ENCODE measurements at places on chromosomes 12 and 14. TPM values are rescaled to one million over a fixed set of nuclear protein-coding genes. Genes with fewer than 3 reads are reported as not detected.

- DNase-seq, result no peak
Observed at GRCh38 chr12:93166541-93167307, 211.0 kb upstream of the NUDT4 start.

DNA sequence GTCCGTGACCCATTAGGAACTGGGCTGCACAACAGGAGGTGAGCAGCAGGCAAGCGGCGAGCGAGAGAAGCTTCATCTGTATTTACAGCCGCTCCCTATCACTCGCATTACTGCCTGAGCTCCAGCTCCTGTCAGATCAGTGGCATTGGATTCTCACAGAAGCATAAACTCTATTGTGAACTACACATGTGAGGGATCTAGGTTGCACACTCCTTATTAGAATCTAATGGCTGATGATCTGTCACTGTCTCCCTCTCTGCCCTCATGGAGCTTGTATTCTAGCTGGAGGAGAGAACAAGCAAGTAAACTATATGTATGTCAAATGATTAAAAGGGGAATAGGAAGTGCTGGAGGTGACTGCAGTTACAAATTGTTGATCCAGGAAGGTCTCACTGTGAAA lies 479.1 kb downstream of the EGLN3 start:
- DNase-seq, result no peak

DNA sequence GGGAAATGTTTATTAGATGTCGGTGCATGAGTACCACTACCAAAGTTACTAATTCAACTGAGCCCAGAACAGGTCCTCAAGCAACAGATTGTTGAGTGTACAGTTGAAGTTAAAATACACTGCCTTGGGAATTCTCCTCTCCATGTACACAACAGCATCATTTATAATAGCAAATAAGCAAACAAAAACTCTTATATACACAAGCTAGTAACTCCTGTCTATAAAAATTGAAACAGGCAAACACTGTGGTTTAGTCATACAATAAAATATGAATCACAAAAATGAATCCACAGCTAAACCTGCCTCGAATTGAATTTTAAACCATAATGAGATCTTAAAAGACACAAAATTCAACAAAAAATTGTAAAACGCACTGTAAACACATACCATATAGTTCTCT lies 681.1 kb downstream of the C12orf50 start:
- no peak for DNase-seq

- DNase-seq, result no peak
Observed at GRCh38 chr12:94872671-94872970, 130.9 kb downstream of the NDUFA12 start.

GRCh38 chr12:28130625-28131598 lies 59.3 kb upstream of the CCDC91 start:
- peak; percentile 12 for DNase-seq

DNA sequence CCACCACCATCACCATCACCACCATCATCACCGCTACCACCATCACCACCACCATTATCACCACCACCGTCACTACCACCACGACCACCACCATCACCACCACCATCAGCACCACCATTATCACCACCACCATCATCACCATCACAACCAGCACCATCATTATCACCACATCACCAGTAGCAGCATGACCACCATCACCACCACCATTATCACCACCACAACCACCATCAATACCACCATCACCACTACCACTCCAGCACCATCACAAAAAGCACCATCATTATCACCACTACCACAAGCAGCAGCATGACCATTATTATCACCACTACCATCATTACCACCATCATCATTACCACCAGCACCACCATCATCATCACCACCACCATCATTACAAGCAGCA lies 62.1 kb downstream of the MVK start:
- no peak for DNase-seq

GRCh38 chr14:90453401-90453951 lies 56.6 kb downstream of the CALM1 start:
- DNase-seq, result no peak

DNA sequence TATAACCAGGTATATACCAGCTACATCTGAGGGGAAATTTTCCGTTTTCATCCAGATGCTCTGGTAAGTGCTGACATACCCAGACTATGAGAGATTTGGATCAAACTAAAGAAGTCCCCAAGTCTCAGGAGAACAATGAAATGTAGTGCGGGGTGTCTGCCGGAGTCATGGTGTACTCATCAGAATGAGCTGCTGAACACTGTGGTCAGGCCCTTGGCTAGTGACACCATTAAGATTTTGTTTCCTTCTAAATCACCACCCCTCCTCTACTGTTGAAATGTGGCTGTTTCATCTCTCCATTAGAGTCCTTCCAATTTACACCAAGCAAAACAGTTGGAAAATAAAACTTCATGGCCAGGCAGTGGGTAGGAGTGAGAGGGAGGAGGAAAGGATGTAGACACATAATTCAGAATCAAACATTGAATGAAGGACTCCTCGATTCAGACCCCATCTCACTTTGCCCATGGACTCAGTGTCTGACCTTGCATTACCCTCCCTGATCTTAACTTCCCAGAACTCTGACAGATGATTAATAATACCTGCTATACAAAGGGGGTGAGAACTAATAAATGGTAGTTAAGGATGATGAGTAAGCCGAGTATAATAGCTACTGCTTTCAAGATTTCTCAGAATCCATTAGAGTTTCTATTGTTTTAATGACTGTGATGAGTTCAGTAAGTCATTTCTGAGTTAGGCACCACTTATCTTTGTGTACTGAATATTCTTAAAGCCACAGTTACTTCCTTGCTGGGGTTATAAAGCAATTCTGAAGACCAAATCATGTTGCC lies 127.4 kb downstream of the CRADD start:
- DNase-seq, result peak; percentile 58

DNA sequence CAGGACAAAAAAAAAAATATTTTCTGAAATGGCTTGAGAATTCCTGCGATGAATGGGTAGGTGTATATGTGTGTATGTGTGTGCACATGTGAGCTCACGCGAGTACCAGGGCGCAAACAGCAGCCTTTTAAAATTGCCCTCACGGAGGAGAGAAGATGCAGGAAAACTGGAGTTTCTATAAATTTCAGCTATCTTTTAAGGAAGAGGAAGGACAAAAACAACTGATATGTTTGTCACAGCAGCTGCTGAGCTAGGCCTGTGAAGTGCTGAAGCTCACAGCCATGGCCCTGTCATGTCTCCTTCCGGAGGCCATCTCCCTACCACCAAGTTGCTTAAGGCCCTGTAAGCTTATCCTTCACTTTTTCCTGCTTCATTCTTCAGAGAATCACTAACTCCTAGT lies 40.8 kb downstream of the DUSP16 start:
- no peak for DNase-seq

DNA sequence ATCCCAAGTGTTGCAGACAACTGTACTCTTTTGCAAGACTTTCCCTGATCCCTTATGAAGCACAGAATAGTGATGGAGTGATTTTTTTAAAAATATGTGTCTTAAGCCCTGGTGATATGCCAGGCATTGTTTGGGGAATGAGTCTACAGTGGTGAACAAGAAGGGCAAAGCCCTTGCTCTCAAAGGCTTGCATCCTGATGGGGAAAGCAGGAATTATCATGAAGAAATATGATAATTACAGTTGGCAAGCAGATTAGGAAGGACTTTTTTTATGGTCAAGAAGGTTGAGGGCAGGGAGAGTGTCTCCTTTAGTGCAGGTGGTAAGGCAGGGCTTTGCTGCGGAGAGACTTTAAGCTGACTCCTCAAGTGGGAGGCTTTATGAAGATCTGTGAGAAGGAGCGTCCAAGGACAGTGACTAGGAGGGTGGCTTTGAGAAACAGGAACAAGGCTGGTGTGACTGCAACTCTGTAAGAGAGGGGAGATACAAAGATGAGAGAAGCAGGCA lies 100.2 kb downstream of the SYNE2 start:
- DNase-seq, result no peak

- DNase-seq, result no peak
Observed at GRCh38 chr14:36056845-36057244, 119.7 kb downstream of the PTCSC3 start.

GRCh38 chr12:100476013-100476751 lies 2.5 kb downstream of the NR1H4 start:
- DNase-seq, result no peak

GRCh38 chr12:68378872-68379606 lies 46.9 kb upstream of the MDM1 start:
- no peak for DNase-seq

GRCh38 chr12:20187456-20187855 lies 180.9 kb upstream of the PDE3A start:
- DNase-seq, result no peak

- DNase-seq, result no peak
Observed at GRCh38 chr14:103941973-103942736, at the start of gene RD3L. Gene RD3L, minus strand, starts transcription at chr14:103942529. Its CDS starts 834 bp downstream, at chr14:103941695.

DNA sequence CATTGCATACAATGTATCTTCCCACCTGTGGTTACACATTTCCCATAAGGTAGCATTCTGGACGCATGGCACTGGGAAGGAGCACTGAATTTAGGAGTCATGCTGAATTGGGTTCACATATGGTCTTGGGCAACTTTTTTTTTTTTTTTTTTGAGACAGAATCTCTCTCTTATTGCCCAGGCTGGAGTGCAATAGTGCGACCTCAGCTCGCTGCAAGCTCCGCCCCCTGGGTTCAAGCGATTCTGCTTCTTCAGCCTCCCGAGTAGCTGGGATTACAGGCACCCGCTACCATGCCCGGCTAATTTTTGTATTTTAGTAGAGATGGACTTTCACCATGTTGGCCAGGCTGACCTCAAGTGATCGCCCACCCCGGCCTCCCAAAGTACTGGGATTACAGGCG lies 13.3 kb downstream of the DIP2B start:
- DNase-seq, result no peak

DNA sequence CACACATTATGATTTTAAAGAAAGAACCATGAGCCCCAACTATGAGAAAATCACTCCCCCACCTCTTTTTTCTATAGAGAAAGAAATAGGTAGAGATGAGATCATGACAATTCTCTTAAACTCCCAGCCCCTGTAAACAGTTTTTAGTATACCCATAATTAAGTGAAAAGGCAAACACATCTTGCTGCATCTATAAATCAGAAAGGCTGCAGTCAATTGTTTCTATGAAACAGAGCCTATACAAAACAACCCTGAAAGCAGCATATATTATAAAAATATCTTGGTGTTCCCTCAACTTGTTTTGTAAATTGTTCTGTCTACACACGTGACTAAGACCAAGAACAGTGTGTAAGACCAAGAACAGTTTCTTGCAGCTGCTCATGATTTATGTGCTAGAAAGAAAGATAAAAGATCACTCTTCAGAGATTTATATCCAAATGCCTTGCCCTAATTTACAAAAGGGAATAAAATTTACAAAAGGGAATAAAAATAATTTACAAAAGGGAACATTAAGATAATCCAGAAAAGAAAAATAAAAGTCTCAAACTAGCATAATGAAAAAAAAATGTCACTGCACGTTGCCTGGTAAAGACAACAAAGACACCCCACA lies 4.8 kb downstream of the KITLG start:
- no peak for DNase-seq

- DNase-seq, result no peak
Observed at GRCh38 chr12:45131506-45131905, 80.6 kb upstream of the DBX2 start.

- no peak for DNase-seq
Observed at GRCh38 chr12:40171501-40171900, 53.3 kb upstream of the LRRK2 start.

- DNase-seq, result no peak
Observed at GRCh38 chr14:60210703-60211102, 38.3 kb upstream of the PPM1A start.

GRCh38 chr14:69879175-69880043 lies at the start of gene SMOC1:
Gene SMOC1, plus strand, starts transcription at chr14:69879416. Its CDS starts 263 bp downstream, at chr14:69879679.
- no peak for DNase-seq

DNA sequence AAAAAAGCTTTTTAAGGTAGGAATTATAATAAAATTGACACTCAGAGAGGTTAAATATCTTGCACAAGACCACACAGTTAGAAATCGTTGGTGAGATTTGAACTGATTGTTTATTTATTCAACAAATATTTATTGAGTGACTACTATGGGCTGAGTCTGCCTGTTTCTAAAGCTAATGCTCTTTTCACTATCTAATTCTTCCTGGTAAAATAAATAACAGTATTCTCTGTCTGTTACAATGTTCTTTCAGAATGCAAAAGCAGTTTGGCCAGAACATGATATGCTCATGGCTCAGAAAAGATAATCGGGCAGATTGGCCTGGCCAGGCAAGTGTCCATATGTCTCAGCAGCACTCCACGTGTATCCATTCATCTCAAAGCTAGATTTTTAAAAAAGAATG lies 82.0 kb downstream of the BTG1 start:
- no peak for DNase-seq

GRCh38 chr12:91186156-91186555 lies 3.5 kb upstream of the DCN start:
- DNase-seq, result no peak

Gene TMEM121
- 1.8 TPM for total RNA-seq

GRCh38 chr12:33795536-33795935 lies 226.8 kb upstream of the ALG10 start:
- no peak for DNase-seq

DNA sequence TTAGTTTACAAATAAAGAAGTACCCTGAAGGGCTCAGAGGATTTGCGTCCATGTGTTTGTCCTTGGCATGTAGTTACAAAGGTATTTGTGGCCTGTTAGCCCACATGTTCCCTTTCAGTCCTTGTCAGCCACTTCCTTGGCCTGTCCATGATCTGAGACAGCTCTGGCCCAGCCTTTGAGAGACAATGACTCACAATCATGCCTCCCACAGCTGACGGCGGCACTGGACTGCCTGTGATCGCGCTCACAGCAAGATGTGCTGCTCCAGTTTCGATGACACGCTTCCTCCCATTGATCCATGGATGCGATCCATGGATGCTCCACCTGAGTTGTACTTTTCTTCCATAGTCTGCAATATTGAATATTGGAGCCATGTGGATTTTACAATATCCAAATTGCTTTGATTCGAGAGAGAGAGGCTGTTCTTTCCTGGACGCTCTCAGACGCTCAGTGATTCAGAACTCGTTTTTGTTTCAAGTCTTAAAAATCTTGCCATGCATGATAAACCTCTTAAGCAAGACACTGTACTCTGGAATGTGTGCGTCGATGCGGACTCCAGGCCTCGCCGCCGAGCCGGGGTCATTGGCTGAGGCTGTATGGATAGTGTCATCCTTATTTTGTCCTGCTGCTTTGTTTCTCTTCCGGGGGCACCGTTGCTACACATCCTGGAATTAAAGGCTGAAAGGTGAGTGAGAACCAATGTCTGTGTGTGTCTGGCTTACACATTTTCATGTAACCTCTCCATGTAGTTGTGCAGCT lies 220.1 kb downstream of the GLT1D1 start:
- no peak for DNase-seq

Gene CLEC14A
- not detected for total RNA-seq

Gene GDF3
- not detected for total RNA-seq

Gene KERA
- total RNA-seq, result not detected

- DNase-seq, result no peak
Observed at GRCh38 chr14:92677087-92677668, 71.2 kb downstream of the LGMN start.

- no peak for DNase-seq
Observed at GRCh38 chr12:49827051-49827400, 1.2 kb downstream of the NCKAP5L start.

- DNase-seq, result no peak
Observed at GRCh38 chr12:56749359-56749758, 2.8 kb downstream of the PRIM1 start.

- no peak for DNase-seq
Observed at GRCh38 chr12:84134797-84135366, 777.7 kb downstream of the SLC6A15 start.

Measured in CD4-positive, CD25-positive, alpha-beta regulatory T cell (primary cell).